Panc1 (cell line): ENCODE measurements at places on chromosomes 2 and 18. TPM values are rescaled to one million over a fixed set of nuclear protein-coding genes. Genes with fewer than 3 reads are reported as not detected.
A peak's percentile ranks its signal among the peaks of the same experiment; 100 is the strongest.

COPS9 gene
- 134 TPM for total RNA-seq

FIGN gene
- total RNA-seq: 19.5 TPM

SPATA3 gene
- total RNA-seq: not detected

CNGA3 gene
- total RNA-seq: not detected

CENPA gene
- 55.0 TPM for total RNA-seq

PROKR1 gene
- total RNA-seq: not detected

DNA sequence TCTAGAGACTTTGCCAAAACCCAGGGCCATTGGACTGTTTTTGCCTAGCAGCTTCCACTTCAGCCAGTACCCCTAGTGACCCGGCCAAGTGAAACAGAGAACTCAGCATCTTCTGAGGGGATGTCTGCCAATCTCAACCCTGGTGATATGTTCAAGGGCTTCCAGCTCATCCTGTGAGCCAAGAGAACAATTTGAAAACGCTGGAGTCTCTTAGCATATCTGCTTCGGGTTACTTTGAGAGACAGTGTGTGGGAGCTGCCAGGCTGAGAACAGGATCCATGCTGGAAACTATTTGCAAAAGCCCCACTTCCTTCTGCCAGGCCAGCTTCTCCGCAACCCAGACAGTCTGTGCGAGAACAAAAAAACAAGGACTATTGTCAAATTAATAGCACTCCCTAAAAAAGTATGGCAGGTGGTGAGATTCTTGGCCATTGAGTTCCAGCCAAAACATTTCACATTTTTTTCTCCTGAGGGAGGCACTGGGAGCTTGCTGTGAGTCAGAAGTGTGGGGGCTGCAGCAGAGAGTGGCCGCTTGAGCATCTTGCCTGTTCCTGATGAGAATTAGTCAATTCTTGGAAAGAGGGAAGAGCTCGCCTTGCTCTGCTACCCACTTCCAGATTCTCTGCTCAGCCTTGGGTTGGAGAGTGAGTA lies 395.6 kb upstream of the TRIB2 start:
- H3K4me3 ChIP-seq: no peak overlapping the region
- no peak for DNase-seq
- no peaks in the 10 kb centered on the region for H3K27me3 ChIP-seq
- peaks cover 11% of the 10 kb centered on the region for H3K4me1 ChIP-seq
- peak overlapping the region; percentile 97 for H3K27ac ChIP-seq
- H3K36me3 ChIP-seq: no peaks in the 10 kb centered on the region

DNA sequence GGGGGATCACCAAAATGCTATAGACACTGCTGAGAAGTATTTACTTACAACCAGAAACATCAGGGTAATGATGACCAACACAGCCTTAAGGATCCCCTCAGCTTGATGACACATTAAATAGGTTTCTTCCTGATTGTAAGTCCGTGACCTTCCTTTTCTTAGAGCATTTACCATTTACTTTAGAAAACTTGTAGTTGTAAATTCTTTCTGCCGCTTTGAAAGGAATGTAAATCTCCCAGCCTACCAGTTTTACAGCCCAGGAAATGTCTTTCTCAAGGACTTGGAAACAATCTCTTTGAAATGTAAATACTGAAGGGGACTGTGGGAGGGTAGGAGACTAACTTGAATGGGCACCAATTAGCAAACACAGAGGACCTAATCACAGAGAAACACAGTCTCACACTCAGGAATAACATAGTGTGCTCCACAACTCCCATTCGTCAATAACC lies 278.6 kb downstream of the DSC3 start:
- no peak overlapping the region for H3K27ac ChIP-seq
- no peak for DNase-seq
- no peak overlapping the region for H3K4me3 ChIP-seq
- no peaks in the 10 kb centered on the region for H3K36me3 ChIP-seq

- H3K36me3 ChIP-seq: no peaks in the 10 kb centered on the region
- no peak for DNase-seq
- H3K27ac ChIP-seq: no peak overlapping the region
Measured at GRCh38 chr2:144522897-144523595, 3.1 kb upstream of the ZEB2 start.

DNA sequence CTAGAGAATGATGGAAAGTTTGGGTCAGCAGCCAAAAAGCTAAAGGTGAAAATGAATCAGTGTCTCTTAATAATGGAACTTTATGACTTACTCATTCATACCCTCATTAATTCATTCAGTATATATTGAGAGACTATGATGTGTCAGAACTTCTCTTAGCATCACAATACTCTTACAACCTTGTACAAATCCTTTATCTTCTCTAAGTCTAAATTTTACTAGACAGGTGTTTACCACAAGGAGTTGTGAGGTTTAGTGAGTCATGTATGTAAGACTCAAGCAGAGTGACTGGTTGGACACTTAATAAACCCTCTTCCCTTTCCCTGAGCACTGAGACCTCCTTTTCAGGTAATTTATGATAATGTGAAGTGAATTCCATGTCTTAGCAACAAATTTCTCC lies 129.6 kb downstream of the PPP1R1C start:
- H3K27ac ChIP-seq: no peak overlapping the region
- no peak for DNase-seq
- no peak overlapping the region for H3K4me3 ChIP-seq
- no peaks in the 10 kb centered on the region for H3K27me3 ChIP-seq
- no peaks in the 10 kb centered on the region for H3K4me1 ChIP-seq

GRCh38 chr2:190809139-190809764 lies 71.4 kb upstream of the GLS start:
- no peak overlapping the region for H3K27ac ChIP-seq
- no peak for DNase-seq
- no peak overlapping the region for H3K4me3 ChIP-seq
- H3K36me3 ChIP-seq: no peaks in the 10 kb centered on the region
- H3K4me1 ChIP-seq: no peaks in the 10 kb centered on the region

- no peak for DNase-seq
- H3K4me1 ChIP-seq: no peaks in the 10 kb centered on the region
- H3K27ac ChIP-seq: no peak overlapping the region
- no peak overlapping the region for H3K4me3 ChIP-seq
- H3K36me3 ChIP-seq: peaks cover 24% of the 10 kb centered on the region
- H3K27me3 ChIP-seq: no peaks in the 10 kb centered on the region
Measured at GRCh38 chr2:29164091-29164846, 49.1 kb downstream of the CLIP4 start.

GRCh38 chr18:70296289-70296688 lies 7.4 kb downstream of the SOCS6 start:
- peaks cover 54% of the 10 kb centered on the region for H3K4me1 ChIP-seq
- no peak for DNase-seq
- H3K27me3 ChIP-seq: no peaks in the 10 kb centered on the region
- peak overlapping the region; percentile 98 for H3K27ac ChIP-seq
- H3K36me3 ChIP-seq: no peaks in the 10 kb centered on the region; the same call in 1 of the 2 replicates
- peak overlapping the region; percentile 36 for H3K4me3 ChIP-seq

- H3K27me3 ChIP-seq: no peaks in the 10 kb centered on the region
- H3K36me3 ChIP-seq: no peaks in the 10 kb centered on the region
- no peak overlapping the region for H3K4me3 ChIP-seq
- no peaks in the 10 kb centered on the region for H3K4me1 ChIP-seq
- no peak for DNase-seq
Measured at GRCh38 chr18:47448956-47449355, 197.5 kb upstream of the SKOR2 start.

- DNase-seq: peak; percentile 17
- H3K27me3 ChIP-seq: no peaks in the 10 kb centered on the region; the same call in 1 of the 2 replicates
- H3K36me3 ChIP-seq: no peaks in the 10 kb centered on the region
Measured at GRCh38 chr2:148926291-148926961, 51.4 kb downstream of the KIF5C start.

DNA sequence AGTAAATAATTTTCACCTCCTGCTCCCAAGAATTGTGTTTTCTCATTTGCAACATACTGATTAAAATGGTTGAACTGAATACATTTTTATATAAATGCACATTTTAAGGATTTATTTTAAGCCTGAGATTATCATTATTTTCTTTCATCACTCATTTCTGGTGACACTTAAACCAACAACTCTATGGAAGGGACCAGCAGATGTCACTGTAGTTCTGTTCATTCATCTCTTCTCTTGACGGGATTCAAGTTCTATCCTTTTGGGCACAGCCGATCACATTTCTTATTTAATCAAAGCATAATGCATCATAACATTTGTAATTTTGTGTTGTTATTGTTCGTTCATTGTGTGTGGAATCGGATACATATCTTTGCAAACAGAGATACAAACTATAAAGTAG lies 417.9 kb downstream of the HRH4 start:
- H3K27me3 ChIP-seq: no peaks in the 10 kb centered on the region
- no peak overlapping the region for H3K27ac ChIP-seq
- H3K4me1 ChIP-seq: no peaks in the 10 kb centered on the region
- no peak for DNase-seq

DNA sequence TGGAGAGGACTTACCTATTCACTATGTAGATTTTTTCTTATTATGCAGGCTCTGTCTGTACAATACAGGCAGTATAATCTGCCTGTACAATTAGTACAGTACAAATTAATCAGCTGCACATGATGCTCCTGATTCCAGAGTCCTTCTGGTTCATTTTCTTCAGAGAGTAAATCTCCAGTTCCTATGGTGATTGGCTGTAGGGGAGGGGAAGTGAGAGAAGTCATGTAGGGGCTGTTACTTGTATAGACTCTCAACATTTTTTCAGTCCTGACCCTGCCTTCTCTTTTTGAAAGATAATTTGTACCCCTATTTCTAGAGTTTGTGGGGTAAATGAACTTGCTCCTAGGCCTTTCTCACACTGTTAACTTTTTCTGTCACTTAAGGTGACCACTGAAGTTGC lies 54.5 kb downstream of the PTPN4 start:
- H3K4me1 ChIP-seq: peaks cover 10% of the 10 kb centered on the region; the same call in 1 of the 2 replicates
- H3K27ac ChIP-seq: no peak overlapping the region
- H3K4me3 ChIP-seq: no peak overlapping the region
- no peak for DNase-seq
- H3K27me3 ChIP-seq: no peaks in the 10 kb centered on the region

- H3K36me3 ChIP-seq: no peaks in the 10 kb centered on the region
- H3K4me3 ChIP-seq: no peak overlapping the region
- no peak for DNase-seq
- H3K27ac ChIP-seq: no peak overlapping the region
- no peaks in the 10 kb centered on the region for H3K27me3 ChIP-seq
- H3K4me1 ChIP-seq: no peaks in the 10 kb centered on the region
Measured at GRCh38 chr18:22385718-22386117, 32.0 kb downstream of the CTAGE1 start.

GRCh38 chr2:200077210-200077650 lies 121.8 kb downstream of the MAIP1 start:
- H3K4me1 ChIP-seq: 0 out of 2 replicates have a peak, but pooled peaks cover 4% of the 10 kb centered on the region
- peak; percentile 69 for DNase-seq
- no peaks in the 10 kb centered on the region for H3K27me3 ChIP-seq
- no peak overlapping the region for H3K4me3 ChIP-seq
- no peaks in the 10 kb centered on the region for H3K36me3 ChIP-seq
- H3K27ac ChIP-seq: no peak overlapping the region

DNA sequence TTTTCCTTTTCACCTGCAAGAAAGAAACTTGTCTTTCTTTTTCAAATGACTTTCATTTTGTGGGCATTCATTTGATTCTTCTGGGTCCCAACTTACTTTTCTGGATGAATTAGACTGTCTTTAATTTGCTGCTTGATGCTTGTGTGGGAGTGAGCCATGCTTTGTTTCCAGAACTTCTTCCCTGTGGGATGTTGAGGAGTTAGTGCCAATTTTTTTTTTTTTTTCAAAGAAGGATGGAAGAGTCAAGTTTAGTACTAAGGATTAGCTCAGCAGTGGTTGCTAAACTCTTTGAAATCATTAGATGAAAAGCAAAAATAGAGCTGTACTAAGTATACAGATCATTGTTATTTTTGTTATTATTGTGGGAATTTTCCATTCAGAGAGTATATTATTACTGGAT lies 17.2 kb upstream of the KCTD1 start:
- no peak overlapping the region for H3K27ac ChIP-seq
- H3K4me1 ChIP-seq: no peaks in the 10 kb centered on the region
- no peak for DNase-seq
- no peaks in the 10 kb centered on the region for H3K36me3 ChIP-seq

GRCh38 chr2:238987352-238987981 lies 139.6 kb downstream of the TWIST2 start:
- H3K4me1 ChIP-seq: no peaks in the 10 kb centered on the region; the same call in 1 of the 2 replicates
- H3K36me3 ChIP-seq: no peaks in the 10 kb centered on the region
- no peaks in the 10 kb centered on the region for H3K27me3 ChIP-seq

DNA sequence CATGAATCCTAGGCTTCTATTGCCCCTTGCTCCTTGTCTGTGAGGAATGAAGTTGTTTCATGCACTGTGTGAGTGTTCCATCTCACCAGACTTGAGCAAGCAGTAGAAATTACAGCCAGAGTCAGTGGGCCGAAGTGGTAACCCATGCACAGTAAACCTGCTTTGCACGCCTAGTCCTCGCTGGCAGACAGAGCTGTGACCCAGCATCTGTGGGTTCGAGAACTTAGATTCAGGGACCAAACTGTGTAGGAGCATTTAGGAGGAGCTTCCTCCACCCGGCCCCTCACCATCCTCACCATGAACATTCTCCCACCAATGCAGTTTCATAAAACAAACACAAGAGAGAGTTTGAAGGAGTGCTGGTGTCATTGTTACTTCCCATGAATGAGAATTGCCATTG lies 21.6 kb upstream of the TEX51 start:
- no peaks in the 10 kb centered on the region for H3K4me1 ChIP-seq
- H3K36me3 ChIP-seq: no peaks in the 10 kb centered on the region
- H3K4me3 ChIP-seq: no peak overlapping the region
- no peak overlapping the region for H3K27ac ChIP-seq

DNA sequence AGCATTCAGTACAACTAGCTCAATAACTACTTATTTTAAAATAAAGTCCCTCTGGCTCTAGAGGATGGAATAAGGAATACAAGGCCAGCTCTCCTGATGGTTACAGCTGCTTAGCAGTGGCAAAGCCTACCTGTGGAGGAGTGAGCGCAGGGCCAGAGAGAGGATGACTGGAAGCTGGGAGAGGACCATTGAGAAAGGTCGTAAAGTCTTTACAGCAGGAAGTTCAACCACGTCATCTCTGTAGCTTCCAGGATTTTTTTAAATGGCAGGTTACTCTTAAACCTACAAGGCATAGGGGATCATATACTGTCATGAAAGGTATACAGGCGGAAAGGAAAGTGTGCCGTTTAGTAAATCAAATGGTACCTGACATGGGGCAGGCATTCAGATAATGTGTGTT lies 26.3 kb downstream of the ANXA4 start:
- H3K27me3 ChIP-seq: no peaks in the 10 kb centered on the region
- no peak overlapping the region for H3K27ac ChIP-seq
- H3K36me3 ChIP-seq: no peaks in the 10 kb centered on the region
- peaks cover 35% of the 10 kb centered on the region for H3K4me1 ChIP-seq
- no peak for DNase-seq

DNA sequence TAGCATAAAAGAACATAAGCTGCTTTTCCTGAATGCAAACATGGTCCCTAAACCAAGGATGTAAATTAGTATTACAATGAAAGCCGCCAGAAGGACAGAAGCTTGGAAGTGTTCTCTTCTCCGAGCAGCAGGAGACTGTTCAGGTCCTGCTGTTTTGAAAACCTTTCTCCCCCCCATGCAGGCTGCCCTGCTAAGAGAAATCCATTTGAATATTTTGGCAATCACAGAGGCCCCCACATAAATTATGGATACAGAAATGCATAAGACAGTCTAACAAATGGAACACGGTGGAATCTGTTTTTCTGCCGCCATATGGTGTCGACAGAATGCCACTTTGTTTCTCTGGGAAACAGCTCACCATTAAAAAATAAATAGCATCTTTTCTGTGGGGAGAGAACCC lies 600.4 kb upstream of the KLHL29 start:
- no peak overlapping the region for H3K27ac ChIP-seq
- H3K4me3 ChIP-seq: no peak overlapping the region
- no peaks in the 10 kb centered on the region for H3K4me1 ChIP-seq
- H3K27me3 ChIP-seq: no peaks in the 10 kb centered on the region
- no peak for DNase-seq
